Anterior cingulate cortex (tissue), 58 donors: ENCODE measurements at places on chromosomes 1 and 21.
A peak's percentile ranks its signal among the peaks of the same experiment; 100 is the strongest.

GRCh38 chr1:109509176-109510134 is at the start of gene AMIGO1:
TSS of gene AMIGO1 (minus strand) at chr1:109509727. CDS start at chr1:109508912, 815 bp downstream.
- DNase-seq: peak; percentile 19

GRCh38 chr1:11273595-11274234 is 717 bp downstream of the UBIAD1 start:
- DNase-seq: no peak

- no peak for DNase-seq
Observed at GRCh38 chr1:159250638-159251216, 46.1 kb downstream of the ACKR1 start.

GRCh38 chr21:37273911-37274690 is 7.0 kb upstream of the VPS26C start:
- DNase-seq: no peak

- peak; percentile 22 for DNase-seq
Observed at GRCh38 chr1:58885998-58886397, 102.2 kb upstream of the JUN start.
